ENCODE measurements at places on chromosomes 2 and 18.

- DNase-seq, result no peak
Measured at GRCh38 chr2:180130403-180130802, 123.3 kb upstream of the CWC22 start.

- no peak for DNase-seq
Measured at GRCh38 chr18:1438458-1438910, 533.8 kb downstream of the ADCYAP1 start.

GRCh38 chr2:134271758-134272157, 17.9 kb downstream of the MGAT5 start:
- no peak for DNase-seq

DNA sequence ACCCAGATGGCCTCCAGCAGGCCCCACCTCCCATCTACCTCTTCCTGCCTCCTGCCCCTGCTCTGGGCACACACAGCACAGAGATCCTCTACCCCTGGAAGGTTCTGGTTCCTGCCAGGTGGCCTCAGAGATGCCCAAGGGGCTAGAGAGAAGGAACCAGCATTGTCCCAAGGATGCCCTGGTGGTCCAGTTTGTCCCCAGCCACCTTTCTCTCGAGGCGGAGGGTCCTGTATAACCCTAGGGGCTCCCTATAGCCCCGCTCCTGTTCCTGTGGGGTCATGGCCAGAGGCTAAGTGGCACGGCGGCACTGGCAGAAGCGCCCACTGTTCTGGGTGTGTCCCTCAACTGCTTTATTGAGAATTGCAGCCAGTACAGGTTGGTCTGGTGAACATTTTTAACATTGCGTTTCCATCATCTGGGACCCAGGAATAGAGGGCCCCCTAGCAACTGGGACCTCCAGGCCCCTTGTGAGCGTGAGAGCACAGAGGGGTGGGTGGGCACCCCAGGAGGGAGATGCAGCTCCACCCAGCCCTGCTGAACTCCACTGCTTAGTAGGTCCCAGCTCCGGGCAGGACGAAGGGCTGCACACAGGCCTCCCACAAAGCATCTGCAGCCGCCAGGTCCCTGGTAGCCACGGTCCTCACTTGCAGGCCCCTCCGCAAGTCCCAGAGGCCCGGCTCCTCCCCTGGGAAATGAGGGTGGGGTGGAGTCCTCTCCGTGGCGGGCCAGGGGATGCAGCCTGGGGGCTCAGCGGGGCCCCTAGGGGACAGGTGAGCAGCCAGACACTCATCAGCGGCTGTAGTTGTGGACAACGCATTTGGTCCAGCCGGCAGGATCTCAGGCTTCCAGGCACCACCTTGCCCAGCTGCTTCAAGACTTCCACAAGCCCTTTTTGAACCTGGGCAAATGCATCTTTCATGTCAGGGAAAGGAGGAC, 33.1 kb downstream of the GPC1 start:
- DNase-seq, result no peak

DNA sequence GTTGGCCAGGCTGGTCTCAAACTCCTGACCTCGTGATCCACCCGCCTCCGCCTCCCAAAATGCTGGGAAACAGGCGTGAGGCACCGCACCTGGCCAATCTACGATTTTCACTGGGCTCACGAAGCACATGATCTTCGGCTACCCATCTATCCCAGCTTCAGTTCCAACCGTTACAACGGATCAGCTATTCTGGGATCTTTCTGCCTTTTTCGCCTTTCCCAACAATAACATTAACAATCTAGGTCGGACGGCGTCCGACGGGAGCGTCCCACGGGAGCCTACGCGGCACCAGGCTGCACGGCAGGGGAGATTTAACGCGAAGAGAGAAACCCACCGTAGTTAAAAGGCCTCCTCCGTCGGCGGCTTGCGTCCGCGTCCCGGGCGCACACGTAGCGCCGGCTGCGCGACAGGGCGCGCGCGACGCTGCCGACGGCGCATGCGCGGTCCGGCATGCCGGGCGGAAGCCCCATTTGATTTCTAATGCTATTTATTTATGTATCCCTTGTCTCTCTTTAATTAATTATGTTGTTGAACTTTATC, at the start of gene MSL3B:
MSL3B (minus strand) TSS at position 394 of the 540 bp plus-strand sequence.
- DNase-seq, result peak; percentile 34
